ENCODE measurements at places on chromosomes 11 and 22.

DNA sequence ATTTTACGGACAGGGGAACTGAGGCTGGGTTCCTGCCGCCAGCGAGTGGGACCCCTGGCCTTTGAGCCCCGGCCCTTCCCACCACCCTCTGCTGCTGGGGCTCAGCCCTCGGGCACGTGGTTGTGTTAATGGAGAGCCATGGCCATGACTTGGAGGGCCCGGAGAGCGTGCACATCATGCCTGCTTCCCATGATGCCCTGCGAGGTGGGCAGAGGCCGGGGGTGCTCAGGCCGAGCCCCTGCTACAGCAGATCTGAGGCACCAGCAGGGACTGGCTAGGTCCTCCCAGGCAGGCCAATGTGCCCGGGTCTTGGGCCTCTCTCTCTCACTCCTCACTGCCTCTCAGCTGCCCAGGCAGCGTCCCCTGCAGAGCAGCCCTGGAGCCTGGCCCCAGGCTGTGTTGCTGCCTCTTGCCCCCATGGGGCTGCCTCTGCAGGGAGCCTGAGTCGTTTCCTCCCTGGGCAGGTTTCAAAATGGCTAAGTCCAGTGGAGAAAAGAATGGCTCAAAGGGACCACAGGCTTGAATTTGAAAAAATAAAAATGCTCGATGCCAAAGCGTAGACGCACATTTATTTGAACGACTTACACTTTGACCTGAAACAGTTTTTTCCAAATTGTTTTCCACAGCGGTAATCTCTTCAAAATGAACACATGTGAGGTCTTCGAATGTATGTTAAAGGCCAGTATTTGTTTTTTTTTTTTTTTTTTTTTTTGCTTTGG is 72.6 kb upstream of the CLDN5 start:
- no peak for DNase-seq

- peak; percentile 14 for DNase-seq
Observed at GRCh38 chr11:44309478-44310205, at the start of gene ALX4. Gene ALX4 (minus strand): TSS chr11:44310139. CDS start chr11:44310062, 77 bp downstream.

DNA sequence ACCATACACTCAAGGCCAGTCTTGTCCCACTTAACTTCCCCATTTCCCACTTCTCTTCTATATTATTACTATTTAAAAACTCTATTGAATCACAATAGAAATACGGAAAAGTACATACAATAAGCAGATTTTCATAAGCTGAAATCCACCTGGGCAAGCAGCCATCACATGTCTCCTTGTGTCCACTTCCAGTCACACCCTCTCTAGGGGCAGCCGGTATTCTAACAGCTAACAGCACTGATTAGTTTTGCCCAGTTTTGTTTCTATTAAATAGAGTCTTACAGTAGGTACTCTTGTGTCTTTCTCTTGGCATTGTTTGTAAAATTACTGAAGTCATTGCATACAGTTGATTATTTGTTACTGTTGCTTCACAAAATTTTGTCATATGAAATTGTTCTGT is 37.8 kb downstream of the PPP6R3 start:
- DNase-seq, result no peak

DNA sequence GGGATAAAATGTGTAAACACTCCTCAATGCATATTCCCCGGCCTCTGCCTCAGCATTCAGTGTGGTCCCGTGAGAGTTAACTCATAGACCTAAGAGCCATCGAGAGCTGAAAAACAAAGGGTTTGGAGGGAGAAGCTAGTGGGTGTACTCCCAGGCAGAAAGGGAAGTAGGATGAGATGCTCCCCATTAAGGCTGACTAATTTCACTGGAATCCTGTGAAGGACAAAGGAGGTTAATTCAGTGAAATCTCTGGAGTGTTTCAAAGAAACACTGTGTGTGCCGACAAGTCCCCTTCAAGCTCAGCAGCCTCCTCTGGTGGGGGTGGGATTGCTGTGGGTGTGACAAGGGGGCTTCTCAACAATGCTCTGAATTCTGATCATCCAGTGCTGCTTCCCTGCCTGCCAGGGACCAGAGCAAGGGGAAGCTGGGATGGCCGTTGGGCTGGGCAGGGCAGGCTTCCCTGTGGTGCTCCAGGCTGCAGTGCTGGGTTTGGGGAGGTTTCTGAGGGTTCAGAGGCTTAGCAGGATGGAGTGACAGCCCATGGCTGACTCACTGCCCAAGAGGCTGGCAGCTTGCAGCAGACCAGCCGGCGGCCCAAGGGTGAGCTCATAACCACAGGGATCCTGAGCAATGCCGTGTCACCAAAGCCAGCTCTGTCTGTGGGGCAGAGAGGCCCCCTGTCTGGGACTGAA is 61.4 kb upstream of the BMAL1 start:
- no peak for DNase-seq

- DNase-seq, result peak; percentile 39
Observed at GRCh38 chr11:124415356-124415923, 9.2 kb downstream of the OR8B4 start.

- no peak for DNase-seq
Observed at GRCh38 chr11:103406357-103406756, 297.1 kb downstream of the DYNC2H1 start.
